ENCODE measurements at places on chromosomes 7 and 10.

DNA sequence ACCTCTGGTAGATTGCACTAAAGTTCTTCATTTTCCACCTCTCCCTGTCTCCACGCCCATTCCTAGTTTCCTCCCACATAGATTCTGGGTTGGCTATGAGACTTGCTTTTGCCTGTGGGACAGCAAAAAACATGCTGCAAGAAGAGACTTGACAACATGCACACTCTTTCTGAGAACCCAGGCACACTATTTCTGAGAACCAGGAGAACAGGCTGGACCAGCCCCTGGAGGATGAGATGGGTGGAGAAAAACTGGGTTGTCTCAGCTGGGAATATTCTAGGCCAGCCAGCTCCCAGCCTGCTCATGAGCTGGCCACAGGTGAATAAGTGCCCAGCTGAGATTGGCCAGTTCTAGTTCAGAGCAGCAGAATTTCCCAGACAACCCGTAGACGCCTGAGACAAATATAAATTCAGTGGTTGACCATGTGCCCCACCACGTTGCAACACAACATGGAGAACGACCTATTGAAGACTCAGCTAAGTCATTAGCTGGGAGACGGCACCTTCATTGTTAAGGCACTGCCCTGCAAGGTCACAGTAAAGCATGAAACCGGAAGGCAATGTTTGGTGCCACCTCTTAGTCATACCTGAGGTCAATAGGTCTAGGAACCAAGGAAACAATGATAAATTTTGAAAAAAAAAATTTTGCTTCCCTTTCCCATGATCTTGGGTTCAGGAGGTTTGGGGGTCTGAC, 92.7 kb upstream of the AKR1E2 start:
- no peak for DNase-seq

GRCh38 chr7:37394158-37394557, 54.5 kb downstream of the ELMO1 start:
- DNase-seq: no peak

DNA sequence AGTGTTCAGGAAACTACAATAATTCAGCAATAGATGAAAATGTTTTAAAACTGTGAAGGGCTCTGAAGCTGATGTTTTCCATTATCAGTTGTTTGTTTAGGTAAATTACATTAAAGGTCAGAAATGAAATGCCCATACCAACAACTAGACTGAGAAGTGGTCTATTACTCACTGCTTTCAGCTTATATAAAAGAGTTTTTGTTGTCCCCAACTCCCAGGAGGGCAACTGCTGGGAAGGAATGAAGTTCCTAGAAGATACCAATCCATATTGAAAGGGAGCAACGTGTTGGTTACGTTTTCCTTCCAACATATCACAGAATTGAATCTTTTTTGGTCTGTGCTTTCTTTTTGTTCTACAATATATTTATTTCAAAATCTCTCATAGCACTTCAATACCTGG, 330.6 kb upstream of the LRRN3 start:
- DNase-seq: no peak

DNA sequence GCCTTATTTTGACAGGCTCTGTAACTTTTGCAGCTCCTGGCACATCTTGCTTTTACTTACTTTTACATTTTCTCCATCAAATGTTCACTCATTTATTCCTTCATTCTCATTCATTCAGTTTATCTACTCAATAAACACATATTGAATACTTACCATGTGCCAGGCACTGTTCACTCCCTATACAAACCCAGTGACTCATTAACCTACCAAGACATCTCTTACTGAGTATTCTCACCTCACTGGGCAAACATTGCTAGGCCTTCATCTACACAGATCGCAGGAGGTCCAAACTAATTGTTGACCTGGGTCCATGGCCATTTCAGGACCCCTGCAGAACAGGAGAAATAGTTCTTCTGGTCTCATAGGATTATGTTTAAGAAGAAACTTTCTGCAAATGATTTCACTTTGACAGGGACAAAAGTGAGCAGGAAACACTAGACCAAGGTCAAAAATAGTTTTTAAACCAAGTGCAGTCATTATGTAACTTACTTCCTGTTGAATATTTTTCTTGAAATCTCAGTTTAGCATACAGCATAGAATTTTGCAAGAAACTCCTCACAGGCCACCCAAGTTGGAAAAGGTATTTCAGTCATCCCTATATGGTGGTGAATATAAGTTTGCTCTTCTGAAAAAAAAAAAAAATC, 17.6 kb downstream of the SLC26A4 start:
- no peak for DNase-seq
